ENCODE measurements at places on chromosomes 1 and 21. TPM values are rescaled to one million over a fixed set of nuclear protein-coding genes. Genes with fewer than 3 reads are reported as not detected.
A peak's percentile ranks its signal among the peaks of the same experiment; 100 is the strongest.

DNA sequence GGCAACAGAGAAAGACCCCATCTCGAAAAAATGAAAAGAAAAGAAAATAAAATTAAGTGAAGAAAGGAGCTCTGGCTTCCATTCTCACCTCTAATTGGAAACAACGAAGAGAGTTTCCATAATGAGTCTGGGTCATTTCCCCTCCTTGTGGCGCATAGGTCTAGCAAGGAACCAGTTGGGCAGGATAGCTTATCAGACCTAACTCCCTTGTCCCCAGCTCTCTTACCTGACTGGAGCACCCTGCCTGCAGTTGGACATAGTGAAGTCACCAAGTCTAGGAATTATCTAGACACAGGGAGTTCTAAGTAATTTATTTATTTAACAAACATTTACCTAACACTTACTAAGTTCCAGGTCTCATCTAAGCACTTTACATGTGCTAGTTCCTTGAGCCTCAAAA, 63.0 kb upstream of the RAB4A start:
- no peak for DNase-seq

Gene OR2L8
- total RNA-seq, result not detected

DNA sequence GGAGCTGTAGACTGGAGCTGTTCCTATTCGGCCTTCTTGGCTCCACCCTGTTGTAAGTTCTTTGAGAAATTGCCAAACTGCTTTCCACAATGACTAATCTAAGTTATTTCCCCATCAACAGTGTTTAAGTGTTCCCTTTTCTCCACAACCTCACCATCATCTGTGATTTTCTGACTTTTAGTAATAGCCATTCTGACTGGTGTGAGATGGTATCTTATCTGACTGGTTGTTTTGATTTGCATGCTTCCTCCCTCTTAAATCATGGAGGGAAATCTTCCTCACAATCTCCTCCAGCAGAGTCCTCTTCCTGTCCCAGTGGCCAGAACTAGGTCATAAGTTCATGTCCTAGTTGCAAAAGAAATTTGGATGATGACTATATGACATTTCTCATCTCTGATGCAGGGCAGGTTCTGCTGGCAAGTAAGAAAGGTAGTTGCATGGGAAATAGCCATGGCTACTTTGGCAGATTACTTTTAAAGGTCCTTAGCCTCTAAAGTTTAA, 294.0 kb downstream of the LRRC40 start:
- no peak for DNase-seq

Gene KIF26B
- 0.23 TPM for total RNA-seq

DNA sequence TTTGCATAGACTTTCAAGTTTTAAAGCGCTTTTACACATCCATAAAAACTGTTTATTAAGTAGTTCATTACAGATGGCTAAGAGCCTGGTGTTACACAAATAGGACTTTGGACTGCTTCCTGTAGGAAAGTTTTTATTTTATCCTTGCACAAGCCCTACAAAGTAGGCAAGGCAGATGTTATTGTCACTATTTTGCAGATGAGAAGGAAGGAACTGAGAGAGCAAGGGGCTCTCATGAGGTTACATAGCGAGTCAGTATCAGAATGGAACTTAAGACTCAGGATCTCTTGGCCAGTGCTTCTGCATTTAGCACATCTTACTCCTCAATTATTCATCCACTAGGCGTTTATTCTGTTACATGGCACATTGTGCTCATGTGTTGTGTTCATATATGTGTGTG, 2.6 kb upstream of the MAPKAPK2 start:
- no peak for DNase-seq

- DNase-seq, result no peak
These were observed 497 bp upstream of the FUCA1 start for GRCh38 chr1:23868557-23869016.

DNA sequence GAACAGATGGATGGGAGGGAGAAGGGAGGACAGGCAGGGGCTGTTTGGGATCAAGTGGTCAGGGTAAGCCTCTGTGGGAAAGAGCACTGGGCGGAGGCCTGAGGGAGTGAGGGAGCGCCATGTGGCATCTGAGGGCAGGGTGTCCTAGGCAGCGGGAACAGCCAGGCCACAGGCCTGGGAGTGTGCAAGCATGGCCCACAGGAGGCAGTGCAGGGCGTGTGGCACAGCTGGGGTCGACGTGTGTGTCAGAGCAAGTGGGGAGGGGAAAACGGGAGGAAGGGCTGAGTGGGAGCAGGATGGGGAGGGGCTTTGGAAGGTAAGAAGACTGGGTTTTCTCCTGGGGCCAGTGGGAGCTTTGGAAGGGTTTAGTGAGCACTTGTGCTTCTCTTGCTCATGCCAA, 143.4 kb downstream of the SYF2 start:
- DNase-seq, result no peak

Gene PROK1
- total RNA-seq, result not detected

GRCh38 chr1:241627453-241628259, 12.5 kb downstream of the CHML start:
- peak; percentile 58 for DNase-seq

DNA sequence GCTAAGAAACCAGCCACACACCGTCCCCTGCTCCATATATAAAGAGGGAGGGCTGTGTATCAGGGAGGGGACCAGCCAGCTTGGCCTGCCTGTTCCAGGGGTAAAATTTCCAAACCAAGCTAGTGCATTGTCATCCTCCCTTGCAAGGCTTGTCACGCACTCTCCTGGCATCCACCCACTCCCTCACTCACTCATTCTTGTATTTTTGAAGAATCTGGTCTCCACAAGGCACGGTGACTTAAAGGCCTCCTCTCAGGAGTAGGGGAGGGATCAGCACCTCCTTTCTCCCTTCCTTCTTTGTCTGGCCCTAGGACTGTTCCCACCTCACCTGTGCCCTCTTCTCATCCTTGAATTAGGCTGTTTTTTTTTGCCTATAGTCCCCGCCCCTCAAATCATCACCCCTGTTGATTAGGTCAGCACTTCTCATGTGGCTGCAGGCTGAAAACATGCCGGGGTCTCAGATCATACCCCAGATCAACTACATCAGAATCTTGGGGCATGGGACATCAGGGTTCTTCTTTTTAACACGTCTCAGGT, 5.0 kb downstream of the ABCA4 start:
- no peak for DNase-seq

- DNase-seq, result no peak
These were observed 29.6 kb downstream of the KIAA0040 start for GRCh38 chr1:175162955-175163354.

Gene LENEP
- 0.80 TPM for total RNA-seq

- no peak for DNase-seq
These were observed 98.7 kb upstream of the VAV3 start for GRCh38 chr1:108063703-108064102.

Gene OLFML2B
- total RNA-seq, result 0.14 TPM

- DNase-seq, result no peak
These were observed 274.1 kb downstream of the RRAGC start for GRCh38 chr1:38585460-38585859.

- DNase-seq, result no peak
These were observed 3.1 kb downstream of the BTG2 start for GRCh38 chr1:203308328-203308922.

Gene PAX7
- not detected for total RNA-seq

DNA sequence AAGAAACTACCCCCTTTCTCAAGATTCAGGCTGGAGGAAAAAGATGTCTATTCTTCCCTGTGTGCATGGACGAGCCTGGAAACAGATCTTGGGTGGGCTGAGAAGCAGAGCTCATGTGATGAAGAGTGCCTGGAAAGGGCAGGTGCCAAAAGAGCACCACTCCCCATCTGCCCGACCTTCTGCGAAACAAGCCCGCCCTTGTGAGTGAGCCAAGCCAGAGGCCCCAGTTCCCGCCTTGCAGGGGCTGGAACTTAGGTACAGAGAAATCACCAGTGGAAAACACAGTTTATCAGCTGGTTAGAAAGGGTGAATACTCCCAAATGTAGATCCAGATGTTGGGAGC, 26.7 kb upstream of the A3GALT2 start:
- DNase-seq, result no peak

DNA sequence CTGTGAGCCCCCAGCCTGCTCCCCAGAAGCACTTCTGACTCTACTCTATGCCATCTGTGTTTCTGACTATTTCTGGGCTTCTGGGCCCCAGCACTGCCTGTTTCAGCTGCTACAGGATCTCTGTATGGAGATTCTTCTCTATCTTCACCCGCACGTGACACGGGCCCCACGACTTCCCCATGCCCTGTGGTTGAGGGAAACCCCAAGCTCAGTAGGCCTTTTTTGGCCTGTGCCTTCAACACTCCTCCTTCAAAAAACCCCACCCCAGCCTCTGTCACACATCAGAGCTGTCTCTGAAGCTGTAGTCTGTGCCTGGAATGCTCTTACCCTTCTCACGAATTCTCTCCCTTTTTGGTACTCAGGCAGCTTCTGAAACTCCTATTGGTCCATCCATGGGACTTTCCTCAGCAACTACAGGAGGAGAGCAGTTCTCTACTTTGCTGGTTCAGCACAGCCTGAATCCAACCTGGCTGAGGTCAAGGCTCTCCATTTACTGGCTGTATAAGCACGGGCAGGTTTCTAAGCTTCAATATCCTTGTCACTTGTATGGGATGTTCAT, 2.0 kb upstream of the NID1 start:
- DNase-seq, result peak; percentile 85

DNA sequence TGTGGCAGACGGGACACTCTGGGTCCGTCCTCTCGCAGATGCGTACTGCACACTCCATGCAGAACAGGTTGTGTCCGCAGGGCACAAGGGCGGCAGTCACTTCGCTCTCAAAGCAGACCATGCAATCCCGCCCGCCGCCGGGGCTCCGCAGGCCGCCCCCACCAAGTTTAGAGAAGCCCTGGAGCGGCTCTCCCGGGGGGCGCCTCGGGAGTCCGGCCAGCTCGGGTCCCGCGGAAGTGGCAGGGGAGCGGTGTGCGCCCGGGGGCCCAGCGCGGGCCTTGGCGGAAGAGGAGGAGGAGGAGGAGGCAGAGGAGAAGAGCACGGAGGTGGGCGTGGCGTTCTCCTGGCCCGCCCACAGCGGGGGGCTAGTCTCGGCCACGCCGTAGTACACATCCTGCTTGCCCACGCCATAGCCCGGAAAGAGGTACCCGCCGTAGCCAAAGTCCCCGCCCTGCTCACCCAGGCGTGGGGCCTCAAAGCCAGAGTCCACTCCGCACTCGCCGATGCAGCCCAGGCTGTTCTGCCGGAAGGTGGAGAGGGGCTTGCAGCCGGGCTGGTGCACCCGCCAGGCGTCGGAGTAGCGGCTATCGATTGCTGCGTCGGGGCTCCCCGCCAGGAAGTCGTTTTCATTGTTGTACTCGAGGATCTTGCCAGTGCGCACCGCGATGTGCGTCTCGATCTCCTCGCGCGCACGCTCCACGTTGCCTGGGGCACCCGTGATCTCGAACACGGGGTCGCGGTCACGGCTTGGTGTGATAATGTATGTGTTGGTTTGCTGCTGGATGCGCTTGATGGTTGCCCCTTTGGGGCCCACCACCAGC, 5.4 kb downstream of the MEX3A start:
- DNase-seq, result no peak
